ENCODE measurements at places on chromosomes 11 and 22.

DNA sequence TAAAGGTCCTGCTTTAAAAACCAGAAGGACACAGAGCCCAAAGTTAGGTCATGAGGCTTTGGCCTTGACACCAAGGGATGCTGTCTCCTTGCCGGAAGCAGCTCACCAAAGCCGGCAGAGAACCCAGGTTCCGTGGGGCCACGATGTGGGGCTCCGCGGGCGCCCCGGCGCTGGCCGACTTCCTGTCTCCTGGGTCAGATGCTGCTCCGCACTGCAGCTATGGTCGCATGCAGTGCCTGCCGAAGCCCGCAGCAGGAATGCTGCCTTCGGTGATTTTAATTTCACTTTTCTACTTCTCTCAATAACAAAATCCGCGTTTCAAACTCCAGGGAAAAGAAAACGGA, 454 bp upstream of the OTUB1 start:
- DNase-seq, result no peak

GRCh38 chr22:40441761-40442390, 71.5 kb downstream of the SGSM3 start:
- DNase-seq, result no peak

- no peak for DNase-seq
Measured at GRCh38 chr11:88357323-88358039, 19.9 kb upstream of the CTSC start.

DNA sequence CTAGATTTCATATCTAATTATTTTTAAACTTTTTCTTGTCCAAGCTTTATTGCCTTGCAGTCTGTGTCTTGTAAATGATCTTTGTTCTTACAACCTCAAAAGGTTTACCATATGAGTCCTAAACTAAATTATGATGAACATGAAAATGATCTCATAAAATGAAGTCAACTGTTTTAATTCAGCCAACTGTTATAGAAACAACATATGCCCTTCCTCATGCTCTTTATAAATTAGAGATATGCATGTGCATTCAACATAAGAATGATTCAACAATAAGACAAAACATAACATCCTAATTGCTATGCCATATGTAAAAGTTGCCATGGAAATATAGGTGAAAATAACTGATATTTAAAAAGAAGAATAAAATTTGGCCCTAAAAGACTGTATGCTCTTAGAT, 774.4 kb downstream of the LUZP2 start:
- DNase-seq, result no peak

- no peak for DNase-seq
Measured at GRCh38 chr11:746289-747157, 741 bp upstream of the TALDO1 start.

GRCh38 chr11:64448599-64449380, 89.8 kb downstream of the RPS6KA4 start:
- peak; percentile 92 for DNase-seq

DNA sequence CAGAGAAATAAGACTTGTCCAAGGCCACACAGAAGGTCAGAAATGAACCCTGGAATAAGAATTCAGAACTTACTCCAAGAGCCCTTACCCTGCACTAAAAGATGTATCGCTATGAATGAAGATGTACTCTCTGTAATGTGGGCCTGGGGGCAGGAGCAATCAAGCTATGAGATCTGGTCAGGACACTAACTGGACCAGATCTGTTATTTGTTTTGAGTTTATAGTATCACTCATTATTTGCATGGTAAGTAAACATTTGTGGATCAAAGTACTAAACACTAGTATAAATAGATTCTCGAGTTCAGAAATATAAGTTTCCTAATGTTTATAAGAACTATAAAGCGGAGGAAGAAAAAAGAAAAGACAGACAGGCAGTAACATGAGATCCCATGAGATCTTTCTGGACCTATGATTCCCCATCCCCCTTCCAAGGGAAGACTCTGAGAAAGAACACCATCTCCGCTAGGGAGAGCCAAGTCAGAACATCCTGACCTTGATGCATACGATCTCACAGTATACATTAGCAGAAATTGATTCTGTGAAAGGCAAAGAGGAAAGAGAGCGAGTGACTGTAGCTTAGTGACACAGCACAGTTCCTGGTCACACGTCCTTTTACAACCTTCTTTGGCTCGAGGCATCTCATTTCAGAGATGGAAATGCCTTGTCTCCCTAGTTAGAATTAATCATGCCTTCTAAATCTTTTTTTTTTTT, 71.2 kb downstream of the USP35 start:
- DNase-seq, result no peak

Data from ELF-1 (cell line).